Central memory CD4-positive, alpha-beta T cell (primary cell): ENCODE measurements at places on chromosomes 7 and 10.

DNA sequence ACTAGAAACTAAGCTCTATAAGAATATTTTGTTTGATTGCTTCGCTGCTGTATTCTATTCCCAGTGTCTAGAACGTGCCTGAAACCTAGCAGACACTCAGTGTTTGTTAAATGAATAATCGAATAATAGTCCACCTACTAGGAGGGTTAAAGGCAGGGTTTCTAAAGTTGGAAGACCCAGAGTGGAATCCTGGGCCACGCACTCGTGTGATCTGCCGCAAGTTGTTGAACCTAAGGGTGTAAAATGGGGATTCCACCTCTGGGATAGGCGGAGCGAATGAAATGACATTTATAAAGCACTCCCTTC lies 702 bp upstream of the AGFG2 start:
- no peak for DNase-seq

GRCh38 chr10:82267465-82267864 lies 392.5 kb downstream of the NRG3 start:
- no peak for DNase-seq

DNA sequence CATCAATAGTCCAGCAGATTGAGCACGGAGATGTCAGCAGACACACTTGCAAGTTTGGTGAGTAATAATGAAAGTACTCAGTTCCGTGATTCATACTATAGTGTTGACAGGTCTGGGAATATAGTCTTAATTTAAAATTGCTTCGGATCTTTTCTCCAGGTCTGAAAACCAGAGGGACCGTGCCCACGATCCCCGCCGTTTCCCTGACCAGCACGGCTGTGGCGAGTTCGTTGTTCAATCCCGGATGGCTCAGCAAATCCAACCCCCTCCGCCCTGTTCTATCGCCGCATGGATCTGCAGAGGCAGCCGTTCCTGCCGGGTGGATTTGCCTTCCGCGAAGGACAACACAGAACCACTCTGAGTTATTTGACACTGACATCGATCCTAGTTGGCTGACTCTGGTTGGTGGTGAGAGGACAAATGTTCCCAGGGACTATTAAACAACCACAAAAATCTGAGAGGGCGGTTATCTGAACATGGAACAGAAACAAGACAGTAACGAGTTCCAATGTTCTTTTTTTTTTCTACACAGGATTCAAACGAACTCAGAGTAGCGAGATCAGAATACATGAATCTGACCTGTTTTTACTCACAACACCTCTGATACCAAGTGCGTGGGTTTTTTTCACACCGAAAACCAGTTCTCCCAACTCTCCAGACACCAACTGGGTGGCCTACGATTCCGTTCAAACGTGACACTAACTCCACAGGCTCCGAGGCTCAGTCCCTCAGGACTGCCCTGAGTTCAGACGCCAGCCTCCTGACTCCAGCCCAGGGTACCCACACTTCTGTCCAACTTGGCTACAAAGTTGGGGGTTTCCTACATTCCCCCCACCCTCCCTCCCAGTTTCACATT lies 52.7 kb downstream of the RBM17 start:
- peak; percentile 23 for DNase-seq

DNA sequence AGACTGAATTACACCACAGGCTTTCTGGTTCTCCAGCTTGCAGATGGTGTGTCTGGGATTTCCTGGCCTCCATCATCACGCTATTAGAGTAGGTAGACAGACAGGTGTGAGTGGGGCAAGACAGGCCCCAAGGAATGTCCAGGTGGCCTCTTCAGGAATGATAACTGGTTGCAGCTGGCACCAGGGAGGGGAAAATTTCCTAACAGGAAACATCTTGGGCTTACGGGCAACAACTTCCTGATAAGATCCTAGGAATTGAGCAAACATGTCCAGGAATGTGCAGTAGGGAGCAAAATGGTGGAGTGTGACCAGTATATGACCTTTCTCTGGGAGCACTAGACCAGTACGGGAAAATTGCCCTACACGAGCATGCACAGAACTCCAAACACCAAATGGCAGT lies 11.3 kb downstream of the XRCC2 start:
- DNase-seq: no peak

DNA sequence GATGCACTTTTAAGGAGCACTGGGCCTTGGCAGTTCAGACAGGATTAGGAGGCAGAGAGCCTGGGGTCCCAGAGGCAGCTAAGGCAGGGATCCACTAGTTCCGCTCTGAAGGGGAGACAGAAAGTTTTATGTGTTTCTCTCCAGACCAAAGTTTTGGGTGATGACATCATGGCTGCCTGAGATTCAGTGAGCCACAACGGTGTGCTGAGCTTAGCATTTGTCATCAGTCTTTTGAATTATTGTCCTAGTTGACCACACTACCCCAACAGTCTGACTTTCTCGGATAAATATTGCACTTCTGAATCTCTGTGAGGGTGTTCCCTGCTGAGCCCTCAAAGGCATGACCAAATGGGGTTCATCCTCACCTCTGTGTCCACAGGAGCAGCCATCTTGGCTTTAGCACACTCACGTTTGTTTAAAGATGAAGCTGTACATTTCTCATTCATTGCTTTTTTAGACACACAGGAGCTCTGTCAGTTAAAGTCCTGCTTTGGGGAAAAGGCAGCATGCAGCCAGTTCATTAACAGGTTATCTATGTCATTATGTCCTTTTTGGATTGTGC lies 297.7 kb upstream of the LRGUK start:
- no peak for DNase-seq

GRCh38 chr10:70478191-70479164 lies at the start of gene PALD1:
Gene PALD1 (plus strand): TSS chr10:70478767. CDS start chr10:70525952, 47,185 bp downstream.
- peak; percentile 19 for DNase-seq

DNA sequence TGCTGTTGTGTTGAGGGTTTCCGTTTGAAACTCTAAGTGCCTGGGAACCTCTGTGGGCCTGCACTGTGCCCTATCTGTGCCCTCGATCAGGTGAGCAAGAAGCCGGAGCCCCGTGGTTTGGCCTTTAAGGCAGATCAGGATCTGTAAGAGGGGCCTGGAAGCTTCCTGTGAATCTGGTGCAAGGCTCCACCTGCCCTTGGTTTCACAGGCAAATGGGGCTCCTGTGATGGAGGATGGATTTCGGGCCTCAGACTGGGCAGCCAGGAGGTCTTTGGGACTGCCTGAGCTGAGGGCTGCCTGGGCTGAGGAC lies 21.6 kb downstream of the SCART1 start:
- DNase-seq: peak; percentile 64

GRCh38 chr7:95545007-95545615 lies 51.2 kb downstream of the PDK4 start:
- no peak for DNase-seq

DNA sequence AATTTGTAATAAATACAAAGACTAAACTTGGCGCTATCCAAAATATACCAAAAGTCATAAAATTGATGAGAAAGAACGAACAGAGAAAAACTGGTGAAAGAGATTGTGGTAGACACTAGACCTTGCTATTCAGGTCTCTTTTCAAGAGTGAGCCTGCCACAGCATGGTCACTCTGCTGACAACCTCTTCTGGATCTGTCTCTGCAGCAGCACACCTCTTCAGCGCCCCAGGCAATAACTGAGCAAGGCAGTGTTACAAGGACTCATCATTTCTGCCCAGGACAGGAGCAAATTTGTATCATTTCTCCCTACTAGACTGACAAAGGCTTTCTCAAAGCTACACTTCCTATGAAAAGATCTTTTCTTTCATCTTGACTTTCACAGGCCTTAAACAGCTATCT lies 976.0 kb downstream of the DNAJB9 start:
- no peak for DNase-seq

DNA sequence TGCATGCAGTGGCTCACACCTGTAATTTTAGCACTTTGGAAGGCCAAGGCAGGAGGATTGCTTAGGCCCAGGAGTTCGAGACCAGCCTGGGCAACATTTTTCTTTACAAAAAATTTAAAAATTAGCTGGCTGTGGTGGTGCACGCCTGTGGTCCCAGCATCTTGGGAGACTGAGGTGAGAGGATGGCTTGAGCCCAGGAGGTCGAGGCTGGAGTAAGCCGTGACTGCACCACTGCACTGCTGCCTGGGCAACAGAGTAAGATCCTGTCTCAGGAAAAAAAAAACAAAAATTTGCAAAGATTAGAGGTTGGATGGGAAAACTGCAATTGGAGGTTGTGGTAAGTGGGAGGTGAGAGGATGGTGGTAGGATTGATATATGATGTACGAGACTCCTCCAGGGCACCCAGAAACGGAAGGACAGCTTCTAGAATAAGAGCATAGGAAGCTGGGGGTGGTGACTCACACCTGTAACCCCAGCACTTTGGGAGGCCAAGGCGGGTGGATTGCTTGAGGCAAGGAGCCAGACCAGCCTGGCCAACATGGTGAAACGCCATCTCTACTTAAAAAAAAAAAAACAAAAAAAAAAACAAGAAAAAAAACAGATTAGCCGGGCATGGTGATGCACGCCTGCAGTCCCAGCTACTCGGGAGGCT lies 19.1 kb upstream of the PARP12 start:
- DNase-seq: no peak

GRCh38 chr10:121096617-121097431 lies 245.7 kb downstream of the WDR11 start:
- no peak for DNase-seq

GRCh38 chr10:98041352-98042043 lies 11.1 kb upstream of the CRTAC1 start:
- no peak for DNase-seq

GRCh38 chr7:116632384-116632783 lies 39.6 kb upstream of the MET start:
- DNase-seq: no peak

DNA sequence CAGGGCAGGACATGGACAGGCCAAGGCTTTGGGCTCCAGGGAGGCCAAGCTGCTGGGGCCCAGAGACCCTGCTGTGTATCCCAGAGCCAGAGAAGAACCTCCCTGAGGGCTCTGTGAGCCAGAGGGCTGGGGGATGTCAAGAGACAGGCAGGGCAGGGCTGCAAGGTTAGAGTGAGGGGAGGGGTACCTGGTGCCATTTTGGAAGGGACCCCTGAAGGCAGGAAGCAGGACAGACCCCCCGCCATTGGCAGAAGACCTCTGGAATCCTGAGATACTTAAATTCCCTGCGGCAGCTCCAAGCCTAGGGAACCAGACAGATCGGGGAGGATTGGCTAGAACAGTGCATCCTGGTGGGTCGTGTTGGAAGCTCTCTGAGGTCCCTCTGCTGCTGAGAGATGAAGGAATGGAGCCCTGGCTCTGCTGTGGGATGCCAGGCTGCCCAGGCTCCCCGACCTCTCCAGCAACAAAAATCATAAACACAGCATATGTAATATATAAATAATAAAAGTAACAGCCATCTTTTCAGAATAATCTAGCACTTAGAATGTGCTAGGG lies 75.0 kb downstream of the LHPP start:
- no peak for DNase-seq

DNA sequence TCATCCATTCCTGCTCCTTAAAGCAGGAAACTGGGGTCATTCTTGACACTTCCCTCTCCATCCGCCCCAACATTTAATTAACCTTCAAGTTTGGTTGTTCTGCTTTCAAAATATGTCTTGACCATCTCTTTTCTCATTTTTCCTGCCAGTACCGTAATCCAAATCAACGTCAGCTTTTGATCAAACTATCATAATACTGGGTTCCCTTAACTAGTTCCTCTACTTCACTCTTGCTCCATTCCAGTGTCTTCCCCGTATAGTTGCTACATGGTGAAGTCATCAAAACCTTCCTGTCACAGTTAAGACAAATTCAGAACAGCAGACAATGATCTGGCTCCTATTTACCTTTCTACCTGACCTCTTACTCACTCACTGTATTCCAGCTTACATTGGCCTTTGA lies 6.6 kb upstream of the KLF14 start:
- DNase-seq: no peak

DNA sequence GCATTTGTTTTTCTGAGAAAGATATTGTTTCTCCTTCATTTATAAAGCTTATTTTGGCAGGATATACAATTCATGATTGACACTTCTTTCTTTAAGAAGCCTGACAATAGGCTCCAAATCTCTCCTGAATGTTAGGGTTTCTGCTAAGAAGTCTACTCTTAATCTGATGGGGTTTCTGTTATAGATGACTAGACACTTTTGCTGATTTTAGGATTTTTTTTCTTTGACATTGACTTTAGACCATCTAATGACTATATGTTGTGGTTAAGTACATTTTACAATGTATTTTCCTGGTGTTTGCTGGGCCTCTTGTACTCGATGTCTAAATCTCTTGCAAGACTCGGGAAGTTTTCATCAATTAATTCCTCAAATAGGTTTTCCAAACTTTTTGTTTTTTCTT lies 321.8 kb upstream of the SMIM30 start:
- no peak for DNase-seq

GRCh38 chr7:66953044-66953427 lies 32.0 kb downstream of the TMEM248 start:
- DNase-seq: no peak

DNA sequence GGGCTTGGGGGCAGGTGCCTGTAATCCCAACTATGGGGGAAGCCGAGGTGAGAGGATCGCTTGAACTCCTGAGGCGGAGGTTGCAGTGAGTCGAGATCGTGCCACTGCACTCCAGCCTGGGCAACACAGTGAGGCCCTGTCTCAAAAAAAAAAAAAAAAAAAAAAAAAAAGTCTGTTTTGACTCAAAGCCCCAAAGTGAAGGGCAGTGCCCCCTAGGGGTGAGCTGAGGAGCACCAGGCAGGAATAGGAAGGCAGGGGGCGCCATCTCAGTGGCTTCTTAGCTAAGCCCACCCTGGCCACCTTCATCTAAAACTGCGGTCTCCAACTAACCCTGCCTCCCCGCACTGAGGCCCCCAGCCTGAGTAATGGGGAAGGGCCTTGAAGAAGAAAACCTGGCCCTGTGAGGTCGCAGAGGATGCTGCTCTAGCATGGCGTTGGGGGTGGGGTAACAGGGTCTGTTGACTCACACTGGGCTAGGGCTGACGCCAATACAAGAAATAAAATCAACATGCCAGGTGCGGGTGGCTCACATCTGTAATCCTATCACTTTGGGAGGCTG lies 9.8 kb downstream of the PODXL start:
- DNase-seq: peak; percentile 32

GRCh38 chr10:124222988-124223710 lies 129.8 kb upstream of the CHST15 start:
- DNase-seq: no peak

- no peak for DNase-seq
These were observed 35.5 kb downstream of the CAV1 start for GRCh38 chr7:116560021-116560970.

DNA sequence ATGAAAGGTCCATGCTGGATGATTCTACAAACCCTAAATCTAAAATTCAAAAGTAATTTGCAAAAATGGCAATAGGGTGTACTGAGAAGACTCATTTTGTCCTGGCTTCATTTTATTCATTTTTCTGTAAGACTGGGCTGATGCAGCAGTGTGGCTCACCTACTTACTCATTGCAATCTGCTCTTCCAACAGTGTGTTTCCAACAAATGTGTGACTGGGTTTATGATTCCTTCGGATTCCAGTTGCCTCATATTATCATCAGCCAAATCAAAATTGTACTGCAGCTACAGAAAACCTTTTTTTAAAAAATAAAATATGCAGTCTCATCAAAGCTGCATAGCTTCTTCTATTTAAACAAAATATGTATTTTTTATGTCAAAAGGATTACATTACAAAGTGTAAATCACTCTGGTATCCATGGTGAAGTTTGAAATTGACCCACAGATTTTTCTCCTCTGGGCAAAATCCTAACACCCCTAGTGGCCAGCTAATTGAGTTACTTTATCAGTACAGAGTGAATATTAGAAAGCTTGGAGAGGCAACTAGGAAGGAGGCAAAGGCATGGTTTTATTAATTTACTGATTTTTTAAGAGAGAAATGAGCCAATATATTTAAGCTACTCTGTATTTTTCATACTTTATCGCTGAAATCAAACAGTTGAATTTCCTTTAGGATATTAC lies 390.3 kb downstream of the MAGI2 start:
- DNase-seq: no peak

- peak; percentile 23 for DNase-seq
These were observed 118.9 kb downstream of the APBB1IP start for GRCh38 chr10:26556748-26557640.

- DNase-seq: no peak
These were observed 3.3 kb upstream of the NEUROG3 start for GRCh38 chr10:69576334-69577011.
